ENCODE measurements at places on chromosomes 7 and 10. TPM values are rescaled to one million over a fixed set of nuclear protein-coding genes. Genes with fewer than 3 reads are reported as not detected.

ACBD7 gene
- total RNA-seq: not detected

CUBN gene
- 0.77 TPM for total RNA-seq

FAM25C gene
- not detected for total RNA-seq

UPK3BL2 gene
- 2.9 TPM for total RNA-seq

GFRA1 gene
- 6.7 TPM for total RNA-seq

DNA sequence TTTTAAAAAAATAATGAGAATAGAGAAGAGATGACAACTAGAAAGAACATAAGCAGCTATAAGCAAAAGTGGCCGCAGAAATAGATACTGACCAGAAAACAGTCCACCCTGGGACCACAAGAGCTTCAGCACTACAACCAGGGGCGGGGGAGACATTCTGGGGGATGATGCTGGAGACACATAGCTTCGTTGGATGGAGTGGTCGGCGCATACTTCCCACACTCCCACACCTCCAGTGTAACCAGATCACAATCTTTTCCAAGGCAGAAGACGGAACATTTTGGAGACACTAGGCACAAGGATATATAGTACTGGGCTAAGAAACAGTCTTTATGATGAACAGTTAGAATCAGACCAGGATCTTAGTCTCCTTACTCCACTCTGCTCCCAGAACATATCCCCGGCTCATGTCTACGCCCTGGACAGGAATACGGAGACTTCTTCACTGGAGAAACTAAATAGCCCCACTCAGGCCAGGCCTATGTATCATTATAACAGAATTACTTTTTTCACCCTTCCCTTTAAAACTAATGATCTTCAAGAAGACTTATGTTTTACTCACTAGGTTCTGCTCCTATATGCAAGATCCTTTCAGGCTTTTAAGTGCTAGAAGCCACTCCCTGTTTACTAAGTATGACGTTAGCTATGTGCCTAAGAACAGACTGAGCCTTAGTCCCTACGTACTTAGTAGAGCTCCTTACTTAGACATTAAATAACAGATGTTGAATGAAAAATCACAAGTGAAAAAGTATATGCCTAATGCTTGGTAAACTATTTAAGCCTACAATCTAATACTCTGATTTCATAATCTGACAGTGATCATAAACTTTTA is 169.6 kb downstream of the SRPK2 start:
- DNase-seq: no peak

DNA sequence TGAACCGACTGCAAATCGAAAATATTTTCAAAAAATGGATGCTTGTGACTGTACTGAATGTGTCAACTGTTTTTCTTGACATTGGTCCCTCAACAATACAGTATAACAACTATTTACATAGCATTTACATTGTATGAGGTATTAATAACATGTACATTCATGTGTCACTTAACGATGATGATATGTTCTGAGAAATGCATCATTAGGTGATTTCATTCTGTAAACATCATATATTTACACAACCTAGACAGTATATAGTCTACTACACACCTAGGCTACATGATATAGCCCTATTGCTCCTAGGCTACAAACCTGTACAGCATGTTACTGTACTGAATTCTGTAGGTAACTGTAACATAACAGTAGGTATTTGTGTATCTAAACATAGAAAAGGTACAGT is 39.7 kb downstream of the SIRT1 start:
- no peak for DNase-seq

GRCh38 chr10:3720228-3721019 is 64.6 kb downstream of the KLF6 start:
- DNase-seq: peak; percentile 35

- DNase-seq: no peak
Observed at GRCh38 chr10:62990126-62990525, 143.0 kb upstream of the NRBF2 start.

DNA sequence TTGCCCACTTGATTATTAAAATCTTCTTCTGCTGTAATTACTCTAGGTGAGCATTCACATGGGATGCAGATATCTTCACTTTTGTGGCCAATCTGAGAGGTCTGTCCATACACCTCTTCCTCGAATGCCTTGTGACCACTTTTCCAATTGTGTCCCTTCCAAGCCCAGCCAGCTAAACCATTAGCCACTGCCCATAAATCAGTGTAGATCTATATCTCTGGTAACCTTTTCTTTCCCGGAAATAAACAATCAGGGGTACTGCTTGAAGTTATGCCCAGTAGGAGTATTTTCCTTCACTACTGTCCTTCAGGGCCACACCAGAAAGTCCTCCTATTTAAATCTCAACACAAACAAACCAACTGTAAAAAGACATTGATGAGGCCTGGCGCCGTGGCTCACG is 104.6 kb upstream of the KCNMA1 start:
- no peak for DNase-seq

GRCh38 chr10:97888641-97889262 is 39.1 kb downstream of the GOLGA7B start:
- DNase-seq: no peak

DNA sequence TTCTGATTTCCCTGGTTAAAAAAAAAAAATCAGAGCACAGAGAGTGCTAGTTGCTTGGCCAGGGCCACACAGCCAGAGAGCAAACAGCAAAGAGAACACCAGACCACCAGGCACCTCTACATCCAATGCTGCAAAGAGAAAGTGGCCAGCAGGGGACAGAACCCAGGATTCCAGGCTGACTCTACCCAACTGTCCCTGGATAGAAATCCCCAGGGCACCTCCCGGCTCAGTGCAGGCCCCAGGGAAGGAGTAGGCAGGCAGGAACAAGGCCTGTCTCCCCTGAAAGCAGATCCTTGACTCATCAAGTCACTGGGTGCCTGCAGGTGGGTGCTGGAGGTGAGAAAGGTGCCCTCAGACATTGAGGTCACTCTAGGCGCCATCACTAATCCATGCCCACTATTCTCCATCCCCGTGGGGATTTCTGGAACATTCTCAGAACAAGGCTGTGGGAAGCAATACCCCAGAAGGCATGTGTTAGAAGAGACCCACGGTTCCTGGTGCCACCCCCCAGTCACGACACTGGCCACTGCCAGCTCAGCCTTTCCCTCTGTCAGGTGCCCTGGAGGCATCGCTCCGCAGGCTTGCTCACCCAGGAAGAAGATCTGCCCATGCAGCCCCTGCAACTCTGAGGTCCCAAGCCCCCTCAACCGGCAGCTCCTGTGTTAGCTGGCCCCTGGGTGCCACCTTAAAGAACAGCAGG is 154.8 kb downstream of the GRID1 start:
- no peak for DNase-seq

DNA sequence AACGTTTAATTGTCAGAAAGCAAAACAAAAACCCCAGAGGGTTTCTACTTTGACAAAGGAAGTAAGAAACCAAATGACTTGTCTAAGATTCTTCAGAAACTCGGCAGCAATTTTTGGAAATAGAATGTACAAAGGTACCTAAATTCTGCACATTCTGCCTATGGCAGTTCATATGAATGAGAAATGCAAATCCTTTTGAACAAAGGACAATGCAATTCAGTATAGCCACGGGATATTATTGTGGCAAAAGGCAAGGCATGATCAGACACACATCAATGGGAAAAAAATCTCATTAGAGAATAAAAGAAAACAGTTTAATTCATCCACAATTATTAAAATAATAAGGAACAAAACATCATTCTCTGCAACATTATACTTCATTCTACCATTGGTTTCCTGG is 93.4 kb downstream of the SEMA3C start:
- DNase-seq: no peak

GRCh38 chr7:47688311-47689100 is 106.6 kb upstream of the TNS3 start:
- DNase-seq: no peak

GRCh38 chr10:20406281-20407104 is 490.6 kb downstream of the NEBL start:
- no peak for DNase-seq

DNA sequence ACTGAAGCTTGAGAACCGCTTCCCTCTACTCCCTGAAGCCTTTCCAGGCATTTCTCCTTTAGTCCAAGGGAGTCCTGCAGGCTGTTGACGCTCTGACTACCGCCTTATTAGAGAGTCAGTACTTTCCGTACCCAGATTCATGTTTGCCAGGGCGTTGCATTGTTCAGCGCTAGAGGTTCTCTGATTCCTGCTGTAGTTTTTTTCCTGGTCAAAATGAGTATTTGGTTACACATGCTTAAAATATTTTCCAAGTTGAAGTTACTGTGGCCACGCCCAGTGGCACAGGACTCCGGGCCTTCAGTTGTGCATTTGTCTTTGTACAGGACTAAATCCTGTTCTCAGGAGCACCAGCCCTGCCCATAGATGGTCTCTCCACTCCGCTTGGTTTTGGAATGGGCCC is 7.9 kb downstream of the MTURN start:
- DNase-seq: no peak

- DNase-seq: no peak
Observed at GRCh38 chr10:129617768-129618167, 150.7 kb downstream of the MGMT start.

DNA sequence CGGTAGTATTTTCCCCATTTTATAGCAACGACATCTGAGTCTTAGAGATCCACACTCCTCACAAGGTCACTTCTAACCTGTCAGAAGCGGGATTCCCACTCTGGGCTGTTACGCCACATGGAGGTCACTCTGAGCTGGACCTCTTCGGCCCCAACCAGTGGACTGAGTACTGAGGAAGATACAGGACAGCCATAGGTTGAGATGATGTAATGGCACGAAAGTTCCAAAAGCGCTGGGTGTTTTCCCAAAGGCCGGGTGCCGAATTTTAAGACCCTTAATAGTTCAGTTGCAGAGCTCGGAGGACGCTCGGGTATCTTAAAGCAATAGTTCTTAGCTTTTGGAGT is 699 bp downstream of the GHITM start:
- DNase-seq: no peak

- no peak for DNase-seq
Observed at GRCh38 chr10:96357038-96357620, 1.7 kb downstream of the OPALIN start.

DNA sequence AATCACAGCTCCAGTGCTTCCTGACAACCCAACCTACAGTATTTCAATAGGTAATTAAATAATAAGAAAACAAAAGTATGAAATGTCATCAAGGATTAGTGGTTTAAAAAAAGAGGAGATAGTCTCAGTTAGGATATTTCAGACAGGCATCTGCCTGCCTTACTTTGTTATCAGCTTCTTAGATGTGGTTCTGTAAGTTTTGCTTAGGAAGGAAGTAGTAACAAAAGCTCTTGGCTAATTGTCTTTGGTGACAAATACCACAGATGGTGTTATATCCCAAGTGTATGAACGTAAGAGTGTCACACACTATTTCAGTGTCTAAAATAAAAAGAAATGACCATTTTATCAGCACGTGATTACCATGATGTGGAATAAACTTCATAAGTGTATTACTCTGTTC is 9.8 kb upstream of the ACTA2 start:
- no peak for DNase-seq

DNA sequence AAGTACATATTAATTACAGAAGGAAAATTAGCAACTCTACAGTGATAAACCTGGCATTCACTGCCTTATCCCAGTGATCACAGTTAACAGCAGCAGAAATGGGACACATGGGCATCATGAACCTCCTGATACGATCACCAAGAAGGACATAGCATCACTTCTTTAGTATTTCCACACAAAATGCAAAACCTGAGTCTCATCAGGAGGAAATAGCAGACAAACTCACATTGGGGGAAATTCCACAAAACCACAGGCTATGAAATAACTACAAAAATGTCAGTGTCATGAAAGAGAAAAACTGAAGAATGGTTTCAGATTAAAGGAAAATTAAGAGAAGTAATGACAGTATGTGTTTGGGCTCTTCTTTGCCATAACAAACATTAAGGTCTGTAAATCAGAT is 12.0 kb upstream of the PURB start:
- DNase-seq: no peak

GRCh38 chr7:156829669-156830336 is 63.2 kb downstream of the LMBR1 start:
- no peak for DNase-seq

Data from left ventricle myocardium superior (tissue), 1 donor.